Naive B cell (primary cell): ENCODE measurements at places on chromosomes 12 and 14. TPM values are rescaled to one million over a fixed set of nuclear protein-coding genes. Genes with fewer than 3 reads are reported as not detected.

- peaks cover 7% of the 10 kb centered on the region for H3K36me3 ChIP-seq
- H3K4me1 ChIP-seq: peaks cover 6% of the 10 kb centered on the region
- no peak overlapping the region for H3K27ac ChIP-seq
- DNase-seq: no peak
- H3K27me3 ChIP-seq: no peaks in the 10 kb centered on the region
Measured at GRCh38 chr14:54671537-54671936, 104.6 kb downstream of the SAMD4A start.

- H3K4me1 ChIP-seq: no peaks in the 10 kb centered on the region
- no peak overlapping the region for H3K4me3 ChIP-seq
- no peak overlapping the region for H3K27ac ChIP-seq
- H3K27me3 ChIP-seq: peaks cover 6% of the 10 kb centered on the region
- H3K36me3 ChIP-seq: no peaks in the 10 kb centered on the region
- DNase-seq: no peak
Measured at GRCh38 chr14:51473351-51473750, 178.4 kb upstream of the FRMD6 start.

DNA sequence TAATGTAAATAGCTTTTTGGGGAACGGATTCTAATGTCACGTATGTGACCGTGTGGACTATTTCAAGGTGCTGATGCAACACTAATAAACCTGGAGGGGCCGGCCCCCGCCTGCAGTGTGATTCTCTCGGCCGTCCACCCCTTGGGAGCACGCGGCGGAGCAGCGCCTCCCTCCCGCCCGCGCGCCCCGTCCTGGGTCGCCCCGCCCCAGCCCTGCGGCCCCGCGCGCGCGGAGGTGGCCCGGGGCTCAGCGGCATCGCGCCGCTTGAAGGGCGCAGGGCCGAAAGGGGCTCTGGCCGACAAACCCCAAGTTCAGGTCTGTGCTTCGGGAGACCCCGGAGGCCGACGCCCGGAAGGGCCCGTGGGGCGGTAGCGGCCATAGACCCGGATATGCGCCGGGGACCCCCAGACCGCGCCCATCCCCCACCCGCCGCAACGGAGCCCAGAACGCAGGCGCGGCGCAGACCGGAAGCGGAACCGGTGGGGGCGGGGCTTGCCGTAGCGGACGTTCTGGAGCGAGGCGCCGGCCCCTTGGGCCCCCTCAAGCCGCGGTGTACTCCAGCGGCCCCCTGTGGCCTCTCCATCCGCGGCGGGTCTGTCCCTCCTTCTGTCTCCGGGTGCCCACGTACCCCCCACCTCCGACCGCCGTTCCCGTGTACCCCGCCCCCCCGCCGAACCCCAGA is at the start of gene TEX22:
Gene TEX22, plus strand, starts transcription at position 495 of the 682 bp plus-strand sequence. CDS start 803 bp downstream, outside the sequence.
- no peaks in the 10 kb centered on the region for H3K27me3 ChIP-seq
- peaks cover 22% of the 10 kb centered on the region for H3K4me1 ChIP-seq
- peak within 1 kb of the TSS; percentile 94 for H3K27ac ChIP-seq
- H3K4me3 ChIP-seq: peak within 1 kb of the TSS; percentile 90
- H3K36me3 ChIP-seq: peaks cover 11% of the 10 kb centered on the region
- peak; percentile 91 for DNase-seq

PRB2 gene
- polyA plus RNA-seq: not detected

STYK1 gene
- polyA plus RNA-seq: not detected
